ENCODE measurements at places on chromosomes 6 and 20.

- no peak for DNase-seq
These were observed 75.5 kb upstream of the CCDC167 start for GRCh38 chr6:37575221-37575620.

DNA sequence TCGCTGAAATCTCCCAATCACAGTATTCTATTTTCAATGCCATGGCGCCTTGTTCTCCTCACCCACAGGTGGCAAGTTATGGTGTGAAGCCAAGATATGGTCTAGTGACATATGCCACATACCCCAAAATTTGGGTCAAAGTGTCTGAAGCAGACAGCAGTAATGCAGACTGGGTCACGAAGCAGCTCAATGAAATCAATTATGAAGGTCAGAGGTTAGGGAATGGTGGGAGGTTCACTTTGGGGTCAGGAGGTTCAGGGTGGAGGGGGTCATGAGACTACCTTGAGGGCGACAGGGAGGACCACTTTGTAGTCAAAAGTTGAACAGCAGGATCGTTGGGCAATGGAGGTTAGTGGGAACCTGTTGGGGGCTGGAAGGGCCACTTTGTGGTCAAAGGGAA, 2.4 kb downstream of the CFB start:
- no peak for DNase-seq

GRCh38 chr6:79201143-79201542, 33.3 kb downstream of the HMGN3 start:
- DNase-seq, result no peak

DNA sequence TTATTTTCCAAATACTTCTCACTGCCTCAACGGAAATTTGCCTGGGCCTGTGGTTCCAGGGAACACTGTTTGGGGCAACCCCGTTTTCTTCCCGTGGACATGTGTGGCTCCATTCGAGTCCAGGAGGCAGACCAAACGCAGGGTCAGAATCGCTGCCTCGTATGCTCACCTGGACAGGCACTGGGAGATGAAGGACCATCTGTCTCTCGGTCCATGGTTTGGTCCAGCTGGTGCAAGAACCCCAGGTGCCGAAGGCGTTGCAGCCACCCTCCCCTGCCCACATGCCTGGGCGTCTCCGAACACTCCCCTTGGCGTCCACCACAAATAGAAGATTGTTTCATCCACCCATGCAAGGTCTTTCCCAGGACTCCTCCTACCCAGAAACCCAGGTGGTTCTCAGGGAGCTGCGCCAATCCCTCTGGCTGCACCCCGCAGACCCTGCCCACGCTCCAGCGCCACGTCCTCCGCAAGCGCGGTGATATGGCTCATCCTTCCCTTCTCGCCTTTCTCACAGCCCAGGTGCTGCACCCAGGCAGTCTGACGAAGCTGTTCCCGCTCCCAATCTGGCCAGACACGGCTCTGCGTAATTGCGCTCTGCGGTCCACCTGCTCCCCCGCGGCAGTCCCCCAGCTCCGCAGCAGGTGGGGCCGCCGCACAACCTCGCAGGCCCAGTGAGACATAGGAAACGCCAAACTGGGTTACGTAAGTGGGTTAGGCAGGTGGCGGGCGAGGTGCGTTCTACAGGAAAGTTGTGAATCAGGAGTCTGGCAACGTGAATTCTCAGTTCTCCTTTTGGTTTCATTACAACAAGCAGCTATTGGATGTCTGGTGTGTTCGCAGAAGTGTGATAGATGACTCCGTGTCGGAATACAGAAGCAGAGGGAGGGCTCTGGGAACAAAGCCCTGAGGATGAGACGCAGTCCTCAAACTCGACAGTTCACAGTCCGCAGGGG, 146.2 kb upstream of the ECI2 start:
- peak; percentile 61 for DNase-seq

- no peak for DNase-seq
These were observed 150.7 kb downstream of the FRK start for GRCh38 chr6:115909923-115910546.

- DNase-seq, result no peak
These were observed 125.3 kb upstream of the FOXO3 start for GRCh38 chr6:108435391-108435790.

DNA sequence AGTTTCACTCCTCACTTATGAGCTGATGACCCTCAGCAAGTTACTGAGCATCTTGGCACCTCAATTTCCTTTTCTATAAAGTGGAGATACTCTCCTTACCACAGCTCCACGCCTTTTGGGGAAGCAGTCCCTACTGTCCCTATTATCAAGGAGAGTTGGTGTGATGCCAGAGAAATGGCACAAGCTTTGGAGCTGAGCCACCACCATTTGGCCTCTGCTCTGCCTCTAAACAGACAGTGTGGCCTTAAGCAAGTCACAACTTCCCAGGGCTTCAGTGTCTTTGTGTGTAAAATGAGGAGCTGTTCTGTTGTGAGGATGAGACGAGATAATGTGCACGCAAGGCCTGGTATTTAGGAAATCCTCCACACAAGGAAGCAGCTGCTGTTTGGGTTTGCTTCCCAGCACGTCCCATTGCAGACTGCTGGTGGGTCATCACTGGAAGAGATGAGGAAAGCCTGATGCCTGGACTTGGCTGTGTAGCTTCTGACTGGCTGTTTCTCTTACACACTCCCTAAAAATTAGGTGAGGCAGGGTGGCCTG, 18.5 kb downstream of the NSFL1C start:
- no peak for DNase-seq

DNA sequence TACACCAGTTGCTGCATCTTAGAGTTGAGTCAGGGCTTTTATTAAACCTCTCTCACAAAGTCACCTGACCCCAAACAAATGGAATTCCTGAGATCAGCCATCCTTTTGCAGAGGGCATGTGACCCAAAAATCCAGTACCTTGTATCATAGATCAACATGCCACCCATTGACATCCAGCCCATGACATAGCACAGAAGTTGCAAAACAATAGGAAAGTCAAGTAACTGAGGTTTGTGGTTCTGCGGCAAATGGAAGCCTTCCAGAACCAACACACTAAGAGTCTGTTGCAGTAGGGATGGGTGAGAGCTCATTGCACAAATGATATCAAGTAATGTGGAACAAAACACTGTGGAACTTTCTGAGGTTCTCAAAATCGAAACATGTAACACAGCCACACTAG, 111.2 kb downstream of the PDE7B start:
- DNase-seq, result no peak

GRCh38 chr20:33773412-33774089, 37.6 kb upstream of the CHMP4B start:
- peak; percentile 74 for DNase-seq

DNA sequence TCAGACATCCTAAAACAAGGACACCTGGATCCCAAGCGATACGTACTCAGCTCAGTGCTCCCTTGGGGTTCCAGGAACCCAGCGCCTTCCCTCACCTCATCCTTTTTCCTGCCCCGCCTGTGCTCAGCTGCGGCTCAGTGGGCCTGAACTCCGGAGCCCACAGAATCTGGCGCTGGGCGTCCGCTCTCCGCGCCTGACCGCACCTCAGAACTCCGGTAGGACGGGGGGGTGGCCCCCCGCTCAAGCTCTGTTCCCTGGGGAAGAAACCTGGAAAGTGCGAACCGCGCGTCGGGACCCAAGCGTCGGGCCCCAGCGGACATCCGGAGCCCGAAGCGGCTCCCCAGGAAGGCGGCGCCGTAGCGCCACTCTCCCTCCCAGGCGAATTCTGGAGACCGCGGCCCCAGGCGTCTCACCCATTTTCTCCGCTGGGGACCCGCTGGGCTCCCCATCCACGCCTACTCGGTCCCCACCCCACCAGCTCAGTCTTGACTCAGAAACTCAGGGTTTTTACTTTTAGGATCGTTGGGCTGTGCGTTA, 336 bp upstream of the LY6G5C start:
- DNase-seq, result no peak

DNA sequence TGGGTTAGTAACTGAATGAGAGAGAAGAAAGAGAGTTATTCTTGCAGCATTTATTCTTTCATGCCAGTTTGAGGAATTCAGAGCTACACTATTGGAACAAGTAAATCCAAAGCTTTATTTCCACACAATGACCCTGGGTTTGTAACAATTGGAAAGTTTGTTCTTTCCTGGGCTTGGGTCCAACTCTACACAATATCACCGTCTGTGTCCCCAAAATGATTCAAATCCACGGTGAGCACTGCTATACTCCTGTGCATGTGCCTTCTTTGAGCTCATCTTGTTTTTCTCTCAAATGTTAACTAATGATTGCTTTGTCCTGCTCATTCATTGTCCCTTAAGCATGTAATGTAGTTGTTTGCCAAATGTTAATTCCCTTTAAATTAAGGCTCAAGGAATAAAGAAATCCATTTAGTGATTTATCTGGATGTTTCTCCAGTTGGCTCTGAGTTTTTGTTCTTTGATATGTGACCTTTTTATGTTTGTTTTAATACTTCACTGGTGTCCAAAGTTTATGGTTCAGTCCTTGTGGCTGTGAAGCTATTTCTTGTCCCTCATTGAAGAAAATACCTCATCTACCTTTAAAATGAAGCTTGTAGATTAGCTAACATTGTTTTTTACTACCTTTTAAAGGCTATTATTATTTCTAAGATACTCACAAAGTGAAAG, 20.5 kb upstream of the CRISP3 start:
- no peak for DNase-seq

DNA sequence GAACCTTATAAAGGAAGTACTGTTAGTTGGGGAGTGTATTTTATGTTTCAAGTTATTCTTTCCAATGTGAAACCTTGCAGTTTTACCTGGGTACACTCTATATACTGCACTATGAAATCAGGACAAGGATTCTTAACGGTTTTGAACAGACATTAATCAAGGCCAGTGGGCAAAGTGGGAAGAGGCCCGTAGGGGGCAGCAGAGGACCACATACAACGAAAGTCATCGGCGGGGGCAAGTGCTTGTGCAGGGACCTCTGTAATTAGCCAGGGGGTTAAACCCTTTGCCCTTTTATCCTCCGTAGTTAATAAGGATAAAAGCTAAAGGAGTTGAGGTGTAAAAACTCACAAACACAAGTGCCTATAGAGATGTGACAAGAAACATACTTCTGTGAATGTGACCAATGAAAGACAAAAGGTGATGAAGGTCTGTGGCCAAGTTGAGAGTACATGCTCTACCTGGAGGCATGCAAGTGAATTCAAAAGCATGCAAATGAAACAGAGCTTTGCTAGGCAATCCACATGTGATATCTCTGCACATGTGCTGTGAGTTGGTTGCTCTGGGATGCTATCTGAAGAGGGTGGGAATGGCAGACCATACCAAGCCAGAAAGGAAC, 392.7 kb upstream of the MAN1A1 start:
- DNase-seq, result no peak

- no peak for DNase-seq
These were observed 121.2 kb downstream of the SGK1 start for GRCh38 chr6:134196568-134197193.

DNA sequence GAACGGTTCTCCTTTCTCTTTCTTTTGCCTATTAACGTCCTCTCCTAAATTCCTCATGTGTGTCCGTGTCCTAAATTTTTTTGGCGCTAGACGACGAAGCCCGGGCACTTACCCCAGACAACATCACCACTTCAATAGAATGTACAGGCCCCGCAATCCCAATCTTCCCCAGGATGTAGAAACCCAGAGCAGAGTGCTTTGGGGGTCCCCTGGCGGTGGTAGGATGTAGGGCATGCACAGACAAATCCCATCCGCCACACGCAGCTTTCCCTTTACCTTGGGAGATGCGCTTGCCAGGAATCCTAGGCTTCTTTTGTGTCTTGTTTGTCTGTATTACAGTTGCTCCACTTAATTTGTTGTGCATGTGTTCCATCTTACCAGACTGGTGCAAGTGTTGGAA, 417.3 kb upstream of the ARID1B start:
- DNase-seq, result no peak

- no peak for DNase-seq
These were observed 12.6 kb downstream of the ADTRP start for GRCh38 chr6:11766043-11766442.

DNA sequence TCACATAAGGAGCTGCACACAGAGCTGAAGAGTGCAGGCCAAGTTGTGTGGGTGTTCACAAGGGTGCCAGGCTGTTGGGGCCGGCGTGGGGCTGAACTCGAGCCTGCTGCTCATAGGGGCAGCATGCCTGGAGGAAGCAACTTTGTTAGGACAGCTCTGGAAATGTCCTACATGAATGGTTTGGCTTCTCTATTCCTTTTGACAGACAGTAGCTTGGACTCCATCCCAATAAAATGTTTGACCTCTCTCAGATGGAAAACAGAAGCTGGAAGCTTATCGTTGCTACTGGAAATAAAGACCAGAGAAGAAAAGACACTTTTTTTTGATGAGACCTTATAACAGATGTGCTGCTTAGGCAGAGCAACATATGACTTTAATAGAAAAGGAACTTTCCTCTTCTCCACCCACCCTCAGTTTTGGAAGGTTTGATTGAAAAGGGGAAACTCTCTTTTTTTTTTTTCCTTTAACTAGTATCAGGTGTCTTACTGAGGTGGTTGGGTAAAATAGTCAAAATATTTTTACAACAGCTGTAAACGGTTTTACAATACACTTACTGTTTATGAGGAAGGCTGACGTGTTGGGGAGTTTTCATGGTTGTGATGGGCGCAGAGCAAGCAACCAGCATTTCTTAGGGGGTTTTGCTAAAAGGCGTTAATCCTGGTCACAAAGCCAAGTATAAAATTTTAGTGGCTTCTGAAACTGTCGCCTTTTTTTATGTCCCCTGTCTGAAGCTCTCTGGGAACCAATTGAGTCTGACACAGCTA, 80.7 kb upstream of the EEF1E1 start:
- no peak for DNase-seq

GRCh38 chr6:34630040-34630439, 66.5 kb downstream of the ILRUN start:
- no peak for DNase-seq

GRCh38 chr20:33601861-33602260, 60.3 kb upstream of the C20orf144 start:
- DNase-seq, result no peak

DNA sequence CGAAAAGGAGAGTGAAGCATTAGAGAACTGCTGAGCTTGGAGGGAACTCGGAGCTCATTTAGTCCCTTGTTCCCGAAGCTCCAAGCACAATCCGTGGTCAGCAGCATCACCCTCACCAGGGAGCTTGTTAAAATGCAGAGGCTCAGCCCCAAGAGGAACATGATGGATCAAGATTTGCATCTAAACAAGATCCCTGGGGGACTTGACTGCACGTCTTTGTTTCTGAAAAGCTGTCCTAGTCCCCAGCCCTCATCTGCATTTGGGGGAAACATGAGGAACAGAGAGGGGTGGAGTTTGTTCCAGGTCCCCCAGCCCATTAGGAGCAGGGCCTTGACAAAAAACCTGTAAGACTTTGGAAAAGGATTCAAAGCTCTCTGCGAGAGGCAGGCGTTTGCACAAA, 4.1 kb upstream of the LBP start:
- DNase-seq, result no peak

- DNase-seq, result peak; percentile 82
These were observed 3.5 kb downstream of the CTNNBL1 start for GRCh38 chr20:37697314-37697713.

Measured in GM12864 (cell line).